ENCODE measurements at places on chromosomes 5 and 9. TPM values are rescaled to one million over a fixed set of nuclear protein-coding genes. Genes with fewer than 3 reads are reported as not detected.

The DNM1 gene
- 7.5 TPM for total RNA-seq

The PDCD1LG2 gene
- total RNA-seq = not detected

The ARHGEF39 gene
- total RNA-seq = 4.9 TPM

DNA sequence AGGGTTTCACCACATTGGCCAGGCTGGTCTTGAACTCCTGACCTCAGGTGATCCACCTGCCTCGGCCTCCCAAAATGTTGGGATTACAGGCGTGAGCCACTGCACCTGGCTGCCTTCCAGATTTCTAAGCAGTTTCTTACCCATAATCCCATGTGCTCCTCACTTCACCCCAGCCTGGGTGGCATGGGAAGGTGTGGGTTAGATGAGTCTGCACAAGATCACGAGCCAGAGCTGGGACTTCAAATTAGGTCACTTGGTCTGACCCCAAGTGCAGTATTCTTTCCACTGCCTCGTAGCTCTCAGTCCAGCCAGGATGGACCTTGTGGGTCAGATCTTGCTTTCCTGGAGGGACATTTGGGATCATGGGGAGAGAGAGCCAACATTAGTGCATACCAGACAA, 37.5 kb upstream of the STRBP start:
- no peak for DNase-seq
- H3K27me3 ChIP-seq = no peaks in the 10 kb centered on the region
- H3K4me3 ChIP-seq = no peak overlapping the region
- no peak overlapping the region for H3K27ac ChIP-seq
- H3K36me3 ChIP-seq = no peaks in the 10 kb centered on the region

The JAKMIP2 gene
- total RNA-seq = 0.79 TPM

The C7 gene
- total RNA-seq = 170 TPM

- H3K27me3 ChIP-seq = no peaks in the 10 kb centered on the region
- no peak overlapping the region for H3K4me3 ChIP-seq
- H3K4me1 ChIP-seq = no peaks in the 10 kb centered on the region
- DNase-seq = no peak
- no peaks in the 10 kb centered on the region for H3K36me3 ChIP-seq
- H3K27ac ChIP-seq = no peak overlapping the region
These were observed 525.1 kb downstream of the TAF11L14 start for GRCh38 chr5:18159331-18159730.

The HRH2 gene
- 1.5 TPM for total RNA-seq

GRCh38 chr9:133510926-133511505, 13.7 kb downstream of the MYMK start:
- peaks cover 12% of the 10 kb centered on the region for H3K4me1 ChIP-seq
- H3K27ac ChIP-seq = no peak overlapping the region
- peaks cover 7% of the 10 kb centered on the region for H3K27me3 ChIP-seq
- H3K36me3 ChIP-seq = no peaks in the 10 kb centered on the region
- no peak overlapping the region for H3K4me3 ChIP-seq

The NR4A3 gene
- total RNA-seq = 0.48 TPM

- no peak overlapping the region for H3K27ac ChIP-seq
- no peak overlapping the region for H3K4me3 ChIP-seq
- H3K36me3 ChIP-seq = no peaks in the 10 kb centered on the region
- H3K27me3 ChIP-seq = no peaks in the 10 kb centered on the region
These were observed 40.4 kb downstream of the C5 start for GRCh38 chr9:121009650-121010049.

The AGXT2 gene
- not detected for total RNA-seq

The BSPRY gene
- total RNA-seq = 35.6 TPM

GRCh38 chr5:6469836-6470235, 21.2 kb downstream of the UBE2QL1 start:
- H3K4me1 ChIP-seq = no peaks in the 10 kb centered on the region
- no peak for DNase-seq
- no peak overlapping the region for H3K27ac ChIP-seq

- H3K27me3 ChIP-seq = no peaks in the 10 kb centered on the region
- H3K4me3 ChIP-seq = no peak overlapping the region
- no peaks in the 10 kb centered on the region for H3K36me3 ChIP-seq
- DNase-seq = no peak
- H3K4me1 ChIP-seq = no peaks in the 10 kb centered on the region
- no peak overlapping the region for H3K27ac ChIP-seq
These were observed 9.6 kb downstream of the ROPN1L start for GRCh38 chr5:10451137-10451824.

DNA sequence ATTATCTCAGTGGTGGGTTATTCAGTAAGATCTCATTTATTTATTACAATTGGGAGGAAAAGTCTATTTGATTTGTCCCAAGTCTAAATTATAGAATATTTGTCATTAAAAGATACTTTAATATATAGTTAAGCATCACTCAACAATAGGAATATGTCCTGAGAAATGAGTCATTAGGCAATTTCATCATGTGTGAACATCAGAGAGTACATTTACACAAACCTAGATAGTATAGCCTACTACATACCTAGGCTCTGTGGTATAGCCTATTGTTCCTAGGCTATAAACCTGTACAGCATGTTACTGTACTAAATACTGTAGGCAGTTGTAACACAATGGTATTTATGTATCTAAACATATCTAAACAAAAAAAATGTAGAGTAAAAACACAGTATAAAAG, 135.0 kb upstream of the RASA1 start:
- DNase-seq = no peak
- no peak overlapping the region for H3K27ac ChIP-seq
- H3K4me3 ChIP-seq = no peak overlapping the region
- no peaks in the 10 kb centered on the region for H3K27me3 ChIP-seq
